Fibroblast of skin of right biceps (primary cell): ENCODE measurements at places on chromosomes 5 and 9.

GRCh38 chr5:2423634-2424033 lies 327.8 kb downstream of the IRX2 start:
- no peak for DNase-seq

DNA sequence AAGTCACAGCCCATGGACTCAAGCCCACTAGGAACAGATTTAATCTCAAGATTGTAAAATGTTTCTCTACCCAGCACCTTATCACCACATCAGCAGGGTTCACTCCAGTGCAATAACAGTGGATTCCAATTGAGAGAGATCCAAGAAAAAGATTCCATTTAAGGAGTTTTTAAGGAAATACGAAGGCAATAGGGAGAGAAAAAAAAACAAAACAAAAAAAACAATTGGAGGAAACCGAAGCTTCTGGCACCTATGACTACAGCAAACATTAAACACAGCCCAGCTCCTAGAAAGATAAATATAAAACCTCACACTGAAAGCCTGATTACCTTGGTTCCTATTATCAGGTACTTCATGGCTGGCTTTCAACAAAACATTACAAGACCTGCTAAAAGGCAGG lies 192.7 kb downstream of the DAB2IP start:
- no peak for DNase-seq

DNA sequence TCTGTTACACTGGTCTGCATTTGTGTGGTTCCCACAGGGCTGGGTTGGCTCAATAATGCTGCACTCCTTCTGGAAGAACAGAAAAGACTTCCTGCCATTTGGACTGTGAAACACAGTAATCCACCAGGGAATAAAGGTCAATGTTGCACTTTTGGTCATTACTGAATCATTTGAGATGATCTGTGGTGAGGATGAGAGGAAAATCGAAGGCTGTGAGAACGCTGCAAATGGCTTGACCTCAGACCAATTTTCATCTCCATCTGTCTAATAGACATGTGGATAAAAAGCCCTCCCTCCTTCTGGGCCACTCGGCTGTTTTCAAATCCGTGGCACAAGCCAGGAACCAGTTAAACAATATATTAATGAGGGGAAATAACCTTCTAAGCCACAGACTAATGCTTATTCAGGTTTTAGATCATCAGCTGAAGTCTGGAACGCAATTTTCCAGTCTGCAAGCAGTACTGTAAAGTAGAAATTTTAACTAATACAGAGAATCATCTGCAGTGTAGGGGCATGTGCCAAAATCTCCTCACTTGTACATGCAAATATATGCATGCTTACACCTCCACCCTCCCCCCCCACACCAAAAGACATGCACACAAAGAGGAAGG lies 20.2 kb downstream of the TLE1 start:
- no peak for DNase-seq

- no peak for DNase-seq
These were observed 148.0 kb upstream of the CDH12 start for GRCh38 chr5:23001120-23001519.

DNA sequence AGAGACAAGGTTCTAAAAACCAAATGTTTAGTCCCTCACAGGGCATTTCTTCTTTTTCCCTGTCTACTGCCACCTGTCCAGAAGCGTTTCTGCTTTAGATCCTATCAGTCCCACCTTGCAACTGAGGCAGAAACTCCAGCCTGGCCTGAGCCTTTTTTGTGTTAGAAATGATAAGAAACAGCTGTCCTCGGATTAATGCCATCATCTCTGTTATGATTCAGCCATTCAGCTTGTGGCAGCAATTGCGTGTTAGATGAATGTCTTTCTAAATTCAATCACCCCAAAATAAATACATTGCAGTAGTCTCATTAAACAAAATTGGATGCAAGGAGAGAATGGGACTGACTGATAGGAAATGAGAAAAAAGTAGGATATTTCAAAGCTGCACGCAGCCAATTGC lies 28.3 kb upstream of the FRMPD1 start:
- peak; percentile 49 for DNase-seq

DNA sequence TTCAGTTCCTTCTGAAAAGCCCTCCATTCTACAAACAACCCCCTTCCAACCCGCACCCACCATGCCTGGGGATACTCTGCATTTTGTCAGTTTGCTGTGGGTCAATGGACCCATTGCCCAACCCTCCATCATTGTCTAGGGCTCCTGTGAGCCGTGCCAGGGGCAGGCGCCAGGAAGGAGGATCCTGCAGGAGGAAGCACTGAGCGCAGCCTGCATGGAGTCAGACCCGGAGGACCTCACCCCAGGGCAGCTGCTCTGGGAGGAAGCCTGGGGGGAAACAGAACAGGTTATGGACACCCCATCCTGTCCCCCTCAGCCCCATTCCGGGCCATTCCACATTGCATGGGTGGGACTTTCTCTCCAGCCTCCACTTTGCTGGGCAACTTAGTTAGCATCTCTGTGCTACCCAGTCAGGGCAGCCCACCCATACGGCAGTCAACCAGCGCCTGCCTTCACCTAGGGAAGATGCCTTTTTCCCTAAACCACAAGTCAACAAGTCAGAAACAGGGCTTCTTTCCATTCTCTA lies 48.6 kb upstream of the VDAC1 start:
- no peak for DNase-seq

DNA sequence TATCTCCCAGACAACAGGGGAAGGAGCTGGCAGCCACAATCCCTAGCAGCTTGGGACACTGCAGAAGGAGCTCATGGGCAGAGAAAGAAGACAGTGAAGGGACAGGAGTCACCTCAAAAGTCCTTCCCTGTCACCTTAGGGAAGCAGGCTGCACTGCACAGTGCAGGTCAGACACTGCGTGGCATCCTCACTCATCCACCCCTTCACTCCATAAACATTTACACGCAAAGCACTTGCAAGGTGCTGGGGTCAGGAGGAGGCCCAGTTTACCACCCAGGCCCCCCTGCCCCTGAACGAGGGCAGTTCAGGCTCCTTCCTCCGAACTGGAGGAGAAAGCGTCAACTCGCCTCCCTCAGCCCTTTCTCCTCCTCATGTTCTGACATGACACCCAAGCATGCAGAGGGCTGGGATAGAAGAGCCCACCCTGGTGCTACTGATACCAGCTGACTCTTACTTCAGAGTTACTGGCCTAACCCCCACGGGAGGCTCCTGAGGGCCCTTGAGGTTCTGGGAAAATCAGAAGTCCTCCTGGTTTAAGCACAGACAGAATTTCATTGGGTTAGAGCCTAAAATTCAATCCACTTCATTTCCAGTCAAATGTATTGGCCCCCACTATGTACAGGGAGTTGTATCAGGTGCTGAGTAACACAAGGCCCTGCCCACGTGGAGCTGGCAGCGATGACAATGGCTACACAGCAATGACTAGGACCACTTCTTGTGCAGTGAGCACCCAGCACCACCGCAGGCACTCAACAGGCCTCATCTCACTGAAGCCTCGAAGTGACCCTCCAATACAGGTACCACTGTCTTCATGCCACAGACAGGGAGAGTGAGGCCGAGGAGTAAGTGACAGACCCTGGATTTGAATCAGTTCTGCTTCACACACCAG lies 70.4 kb downstream of the RAPGEF1 start:
- no peak for DNase-seq

DNA sequence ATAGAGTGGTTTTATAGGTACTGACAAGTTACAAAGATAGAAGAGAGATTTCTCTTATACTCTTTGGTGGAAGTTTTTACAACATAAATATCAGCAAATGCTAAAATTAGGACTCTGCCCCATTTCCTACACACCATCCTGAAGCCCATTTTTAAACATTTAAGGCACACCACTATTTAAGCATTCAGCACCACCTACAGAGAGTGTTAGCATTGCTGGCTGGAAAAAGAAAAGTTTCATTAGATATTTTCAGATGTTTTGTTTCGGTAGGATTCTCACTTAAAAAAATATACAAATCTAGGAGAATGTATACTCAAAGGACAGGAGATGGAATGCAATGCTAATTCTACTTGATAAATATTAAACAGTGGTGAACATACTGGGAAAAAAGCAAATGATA lies 192.9 kb upstream of the HAPLN1 start:
- DNase-seq = no peak

- DNase-seq = peak; percentile 67
These were observed 47.3 kb downstream of the FAM78A start for GRCh38 chr9:131228988-131229387.

DNA sequence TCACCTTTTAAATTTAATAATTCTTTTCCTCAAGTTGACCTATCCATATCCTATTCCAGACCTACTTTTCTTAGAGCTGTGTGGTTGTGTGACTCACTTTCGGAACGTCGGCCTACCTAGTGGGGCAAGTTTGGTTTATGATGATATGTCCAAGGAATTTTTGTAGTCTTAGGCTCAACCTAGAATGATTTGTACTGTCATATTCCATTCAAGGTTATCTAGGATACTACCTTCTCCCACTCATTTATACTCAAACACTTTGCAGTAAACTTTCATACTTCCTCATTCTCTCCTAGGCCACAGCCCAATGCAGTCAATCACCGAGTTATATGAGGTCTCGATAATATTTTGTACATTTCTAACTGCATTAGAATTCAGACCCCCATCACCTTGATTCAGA lies 61.9 kb downstream of the PIK3R1 start:
- peak; percentile 84 for DNase-seq

GRCh38 chr5:127028822-127029457 lies 1.4 kb downstream of the MARCHF3 start:
- no peak for DNase-seq

GRCh38 chr9:131670247-131671132 lies 69.4 kb downstream of the RAPGEF1 start:
- no peak for DNase-seq

DNA sequence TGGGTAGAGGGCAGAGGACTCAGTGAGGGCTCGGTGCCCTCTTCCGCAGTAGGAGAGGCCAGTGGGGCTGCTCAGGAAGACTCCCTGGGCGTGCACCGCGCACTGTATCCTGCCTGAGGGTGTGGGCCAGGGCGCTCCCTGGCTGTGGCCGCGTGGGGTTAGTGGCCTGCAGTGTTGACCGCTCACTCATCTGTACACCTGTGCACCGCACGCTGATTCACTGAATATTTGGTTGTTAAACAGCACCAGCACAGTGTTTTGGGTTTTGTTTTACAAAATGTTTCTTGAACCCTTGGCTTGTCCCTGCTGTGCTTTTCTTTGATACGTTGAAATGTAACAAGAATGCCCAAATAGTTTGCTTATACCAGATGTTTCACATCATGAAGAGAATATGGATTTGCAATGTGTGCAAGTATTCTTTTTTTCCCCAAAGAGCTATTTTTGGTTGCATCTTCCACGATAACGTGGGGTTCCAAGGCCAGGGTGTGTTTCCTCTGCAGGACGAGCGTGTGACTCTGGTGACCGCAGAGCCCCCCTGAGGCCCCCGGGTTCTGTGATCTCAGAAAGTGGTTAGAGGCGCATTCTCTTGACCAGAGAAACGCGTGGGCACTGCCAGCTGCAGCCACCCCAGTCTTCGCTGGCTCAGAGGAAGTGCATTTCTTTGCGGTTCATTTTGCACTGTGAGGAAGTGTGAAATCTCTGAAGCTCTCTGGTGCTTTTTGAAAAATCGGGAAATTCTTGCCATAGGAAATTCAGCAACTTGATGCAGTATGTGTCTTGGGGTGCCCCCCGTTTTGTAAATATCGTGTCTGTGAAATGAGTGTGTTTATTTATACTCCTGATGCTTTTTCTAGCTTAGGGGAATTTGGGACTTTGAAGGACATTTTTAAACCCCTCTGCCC lies 46.9 kb downstream of the AHRR start:
- peak; percentile 74 for DNase-seq

DNA sequence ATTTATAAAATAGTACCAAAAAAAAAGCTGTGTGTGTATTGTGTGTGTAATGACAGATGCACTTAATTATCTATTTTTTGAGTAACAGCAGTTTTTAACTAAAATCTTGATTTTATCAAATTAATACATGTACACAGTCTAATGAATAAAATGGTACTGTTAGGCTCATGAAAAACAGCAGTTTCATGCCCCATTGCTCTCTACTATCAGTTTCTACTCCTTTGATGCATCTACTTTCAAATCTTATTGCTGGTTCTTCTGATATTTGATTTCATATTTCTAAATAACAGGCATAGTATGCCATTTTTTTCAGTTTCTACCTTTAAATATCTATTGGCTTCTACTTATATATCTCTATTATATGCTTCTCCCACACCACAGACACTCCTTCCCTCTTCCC lies 117.4 kb downstream of the CCDC171 start:
- no peak for DNase-seq

DNA sequence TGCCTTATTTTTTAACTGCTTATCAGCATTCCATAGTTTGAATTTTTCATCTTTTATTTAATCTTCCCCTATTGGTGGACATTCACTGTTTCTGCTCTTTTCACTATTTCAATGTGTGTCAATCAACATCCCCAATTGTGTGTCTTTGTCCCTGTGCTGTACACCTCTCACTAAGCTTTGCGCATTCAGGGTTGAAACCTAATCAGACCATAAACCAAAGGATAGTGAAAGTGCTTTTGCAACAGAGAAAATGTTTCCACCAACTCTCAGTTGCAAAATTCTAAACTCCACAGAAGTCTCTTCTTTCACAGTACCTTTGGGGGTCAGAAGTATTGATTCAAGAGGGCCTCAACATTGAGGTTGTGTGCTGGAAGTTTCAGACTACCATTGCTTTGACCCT lies 127.1 kb upstream of the SAP30L start:
- no peak for DNase-seq

- DNase-seq = no peak
These were observed 40.5 kb downstream of the BOD1 start for GRCh38 chr5:173575985-173576384.

GRCh38 chr5:35771839-35772238 lies 84.9 kb upstream of the IL7R start:
- no peak for DNase-seq

DNA sequence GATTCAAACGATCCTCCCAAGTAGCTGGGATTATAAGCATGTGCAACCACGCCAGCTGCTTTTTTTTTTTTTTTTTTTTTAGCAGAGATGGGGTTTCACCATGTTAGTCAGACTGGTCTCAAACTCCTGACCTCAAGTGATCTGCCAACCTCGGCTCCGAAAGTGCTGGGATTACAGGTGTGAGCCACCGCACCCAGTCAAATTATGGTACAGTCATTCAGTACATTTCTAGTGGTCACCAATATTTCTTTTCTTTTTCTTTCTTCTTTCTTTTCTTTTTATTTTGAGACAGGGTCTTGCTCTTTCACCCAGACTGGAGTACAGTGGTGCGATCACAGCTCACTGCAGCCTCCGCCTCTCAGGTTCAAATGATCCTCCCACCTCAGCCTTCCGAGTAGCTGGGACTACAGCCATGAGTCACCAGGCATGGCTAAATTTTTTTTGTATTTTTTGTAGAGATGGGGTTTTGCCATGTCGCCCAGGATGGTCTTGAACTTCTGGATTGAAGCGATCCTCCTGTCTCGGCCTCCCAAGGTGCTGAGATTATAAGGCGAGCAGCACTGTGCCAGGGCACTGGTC lies 25.4 kb upstream of the DCP2 start:
- no peak for DNase-seq

- no peak for DNase-seq
These were observed 9.3 kb downstream of the PBX3 start for GRCh38 chr9:125756518-125756917.

DNA sequence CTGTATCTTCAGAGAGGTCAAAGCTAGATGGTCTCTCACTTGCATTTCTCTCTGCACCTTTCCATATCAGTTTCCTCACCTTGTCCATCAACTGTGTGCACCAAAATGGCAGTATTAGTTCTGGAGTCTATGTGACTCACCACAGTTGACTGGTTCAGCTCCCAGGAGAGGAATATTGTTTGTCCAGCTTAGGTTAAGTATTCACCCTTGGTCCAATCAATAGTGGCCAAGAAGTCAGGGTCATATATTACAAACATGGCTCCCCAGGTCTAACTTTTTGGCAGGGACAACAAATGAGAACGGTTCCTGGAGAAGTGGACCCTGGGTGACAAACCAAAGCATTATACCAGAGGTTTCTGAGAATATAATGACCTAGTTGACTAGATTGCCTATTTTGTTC lies 24.9 kb upstream of the CDC23 start:
- no peak for DNase-seq

GRCh38 chr9:34517185-34517584 lies 5.6 kb downstream of the ENHO start:
- DNase-seq = no peak
